Adipocyte (in vitro differentiated cells): ENCODE measurements at places on chromosomes 3 and 15.
A peak's percentile ranks its signal among the peaks of the same experiment; 100 is the strongest.

DNA sequence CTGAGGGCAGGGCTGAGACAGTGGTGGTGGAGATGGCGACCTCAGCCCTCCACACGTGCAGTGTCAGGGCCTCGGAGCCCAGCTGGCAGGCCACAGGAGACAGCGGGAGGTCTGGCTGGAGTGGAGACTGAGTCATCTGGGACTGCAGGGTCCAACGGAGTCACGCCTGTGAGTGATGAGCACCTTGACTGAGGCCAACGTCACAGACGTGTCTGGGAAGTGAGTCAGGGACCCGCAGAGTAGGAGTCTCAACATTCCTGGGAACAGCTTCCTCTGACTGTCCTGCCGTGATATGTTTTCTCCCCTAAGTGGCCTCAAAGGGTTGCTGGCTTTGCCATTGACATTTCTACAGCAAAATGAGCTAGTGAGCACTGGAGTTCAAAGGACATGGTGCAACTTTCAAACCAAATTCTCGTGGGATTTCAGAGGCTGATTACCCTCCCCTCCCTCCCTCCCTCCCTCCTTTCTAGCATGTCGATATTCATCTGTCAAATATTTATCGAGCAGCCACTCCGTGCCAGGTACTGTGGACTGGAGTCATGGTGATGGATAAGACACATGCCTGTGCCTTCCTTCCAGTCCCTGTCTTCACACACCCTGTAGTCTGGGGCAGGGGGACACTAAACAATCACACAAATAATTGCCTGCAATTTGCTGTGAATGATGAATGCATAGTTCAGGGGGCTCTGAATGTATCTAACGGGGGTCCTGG, 53.3 kb upstream of the AMOTL2 start:
- DNase-seq: peak; percentile 89

GRCh38 chr3:133693821-133694220, 32.1 kb upstream of the TOPBP1 start:
- no peak for DNase-seq

DNA sequence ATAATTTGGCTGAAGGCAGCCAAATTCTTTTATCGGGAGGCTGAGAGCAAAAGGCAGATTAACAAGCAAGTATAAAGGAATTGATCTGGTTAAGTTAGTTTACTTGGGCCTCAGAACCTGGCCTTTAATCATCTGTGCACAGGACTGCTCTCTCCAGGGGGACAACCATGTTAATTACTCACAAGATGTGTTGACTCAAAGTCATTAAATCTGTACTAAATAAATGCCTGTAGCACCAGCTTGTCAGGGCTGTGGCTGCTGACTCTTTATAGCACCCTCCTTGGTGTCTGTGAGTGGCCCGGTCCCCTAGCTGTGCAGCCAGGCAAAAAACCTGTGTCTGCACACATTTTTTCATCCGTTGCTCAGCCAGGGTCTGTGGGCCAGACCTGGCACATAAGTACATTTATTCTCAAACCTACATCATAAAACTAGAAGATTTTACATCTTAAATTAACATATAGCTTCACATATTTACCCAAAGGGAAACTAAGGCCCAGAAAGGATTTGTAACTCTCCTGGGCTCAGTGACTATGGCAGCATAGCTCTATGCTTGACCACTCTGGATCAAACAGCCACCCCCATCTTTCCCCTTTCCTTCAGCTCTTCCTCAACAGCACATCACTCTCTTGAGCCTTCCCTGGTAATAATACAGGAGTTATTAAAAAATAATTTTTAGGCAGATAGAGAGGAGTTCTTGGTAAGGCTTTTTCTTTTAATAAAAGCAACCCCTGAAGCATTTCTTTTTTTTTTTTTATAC, 51.4 kb downstream of the NCEH1 start:
- DNase-seq: no peak

DNA sequence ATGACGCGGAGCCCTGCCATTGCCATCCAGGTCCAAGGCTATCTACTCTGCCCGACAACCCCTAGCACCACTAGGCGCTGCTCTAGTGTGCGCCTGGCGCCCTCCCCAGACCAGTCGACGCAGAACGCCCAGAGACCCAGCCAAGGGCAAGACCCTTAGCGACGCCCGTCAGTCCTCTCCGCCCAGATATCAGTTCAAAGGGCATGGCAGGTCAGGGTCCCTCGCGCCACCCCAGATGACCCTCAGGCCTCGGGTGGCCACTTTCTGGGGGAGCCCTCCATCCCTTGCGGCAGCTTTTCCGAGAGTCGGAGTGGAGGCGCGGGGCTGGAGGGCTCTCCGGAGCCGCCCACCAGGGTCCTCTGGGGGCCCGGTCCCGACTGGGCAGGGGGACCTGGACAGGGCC, 371 bp upstream of the CLSTN2 start:
- DNase-seq: peak; percentile 50
